ENCODE measurements at places on chromosomes 16 and 17.

DNA sequence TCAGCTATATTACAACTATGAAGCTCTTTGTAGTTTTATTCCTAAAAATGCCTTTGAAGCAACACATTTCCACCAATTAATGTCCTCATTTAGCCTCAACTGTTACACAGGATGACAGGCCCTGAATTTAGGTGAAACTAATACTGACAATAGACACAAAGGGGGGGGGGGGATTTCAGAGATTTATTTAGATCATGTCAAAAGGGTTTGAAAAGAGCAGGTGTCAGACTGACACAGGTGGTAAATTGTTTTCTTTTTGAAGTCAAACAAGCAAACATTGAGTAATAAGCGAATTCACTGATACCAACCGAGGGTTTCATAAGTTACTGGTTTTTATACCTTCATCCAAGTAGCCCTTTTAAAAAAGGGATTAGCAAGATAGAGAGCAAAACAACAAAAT lies 40.8 kb downstream of the KANSL1 start:
- DNase-seq, result no peak

- DNase-seq, result no peak
Observed at GRCh38 chr17:48634493-48635208, 8.5 kb upstream of the HOXB9 start.

DNA sequence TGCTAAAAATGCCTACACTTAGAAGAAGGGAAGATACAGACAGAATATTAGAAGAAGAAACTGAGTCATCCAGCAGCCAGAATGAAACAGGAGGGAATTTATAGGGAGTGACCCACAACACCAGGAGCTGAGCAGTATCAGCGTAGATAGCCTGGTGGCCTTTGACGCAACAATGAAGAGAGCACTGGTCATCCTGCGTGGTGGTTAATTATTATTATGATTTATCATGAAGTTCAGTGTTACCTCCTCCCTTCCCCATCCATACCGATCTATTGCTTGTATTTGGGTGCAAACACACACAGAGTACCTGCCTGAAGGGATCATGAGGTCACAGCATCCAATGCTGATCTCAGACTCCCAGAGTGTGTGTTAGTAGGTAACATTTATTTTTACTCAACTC lies 38.5 kb downstream of the ERCC4 start:
- DNase-seq, result no peak

GRCh38 chr17:34723875-34724274 lies 144.5 kb downstream of the TMEM132E start:
- DNase-seq, result no peak

- no peak for DNase-seq
Observed at GRCh38 chr16:55909876-55910275, 34.7 kb upstream of the CES5A start.

GRCh38 chr16:51382211-51382610 lies 231.1 kb upstream of the SALL1 start:
- no peak for DNase-seq

- peak; percentile 89 for DNase-seq
Observed at GRCh38 chr17:38605841-38606645, at the start of gene SRCIN1. Gene SRCIN1, minus strand, starts transcription at chr17:38605952. Its CDS starts 247 bp downstream, at chr17:38605705.

- DNase-seq, result peak; percentile 68
Observed at GRCh38 chr16:47979164-47979520, 176.7 kb downstream of the ABCC12 start.

DNA sequence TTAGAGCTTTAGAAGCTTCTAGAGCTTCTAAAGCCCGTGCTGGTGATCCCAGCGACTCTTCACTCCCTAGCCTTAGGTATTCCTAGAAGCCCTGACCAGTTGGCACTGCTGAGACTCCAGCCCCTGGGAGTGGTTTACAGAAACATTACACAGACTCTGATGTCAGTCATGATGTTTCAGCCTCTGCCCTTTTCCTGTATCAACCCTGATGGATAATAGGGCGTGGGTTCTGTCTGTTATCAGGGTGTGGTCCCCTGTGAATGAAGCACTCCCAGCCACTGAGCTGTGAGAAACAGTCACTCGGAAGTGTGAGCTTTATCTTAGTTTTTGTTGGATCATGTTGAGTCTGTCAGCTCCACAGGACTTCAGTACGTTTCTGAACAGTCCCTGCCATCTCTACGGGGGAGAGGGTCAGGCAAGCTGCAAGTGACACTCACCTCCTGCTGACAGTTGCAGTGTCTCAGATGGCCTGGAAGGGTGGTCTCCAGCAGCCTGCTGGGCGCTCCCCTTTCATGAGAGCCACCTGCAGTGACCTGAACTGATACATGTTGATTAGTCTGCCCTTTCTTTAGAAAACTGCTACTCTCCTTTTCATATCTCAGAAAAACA lies 12.8 kb downstream of the GOSR2 start:
- no peak for DNase-seq

- no peak for DNase-seq
Observed at GRCh38 chr16:12703935-12704334, 99.8 kb downstream of the CPPED1 start.

GRCh38 chr16:80023865-80024264 lies 423.3 kb upstream of the MAF start:
- no peak for DNase-seq

- DNase-seq, result peak; percentile 56
Observed at GRCh38 chr17:80284631-80285030, 24.0 kb downstream of the RNF213 start.

DNA sequence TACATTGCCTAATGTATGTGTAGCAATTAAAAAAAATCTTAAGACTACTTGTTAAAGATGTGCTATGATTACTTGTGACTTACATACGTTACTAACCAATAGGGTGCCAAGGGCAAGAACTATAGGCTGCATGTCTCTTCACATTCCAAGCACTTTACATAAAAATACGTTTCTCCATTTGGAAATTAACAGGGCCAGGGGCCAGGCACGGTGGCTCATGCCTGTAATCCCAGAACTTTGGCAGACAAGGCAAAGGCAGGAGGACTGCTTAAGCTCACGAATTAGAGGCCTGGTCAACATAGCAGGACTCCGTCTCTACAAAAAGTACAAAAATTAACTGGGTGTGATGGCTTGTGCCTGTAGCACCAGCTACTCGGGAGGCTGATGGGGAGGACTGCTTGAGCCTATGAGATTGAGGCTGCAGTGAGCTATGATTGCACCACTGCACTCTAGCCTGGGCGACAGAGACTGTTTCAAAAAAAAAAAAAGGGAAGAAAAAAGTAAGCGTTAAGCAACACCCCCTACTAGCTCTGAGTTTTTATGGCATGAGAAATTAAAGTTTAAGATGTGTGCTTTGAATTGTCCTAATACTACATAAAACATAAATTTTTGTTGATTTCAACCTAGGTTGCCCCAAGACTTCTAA lies 12.3 kb downstream of the PSMD12 start:
- DNase-seq, result no peak

DNA sequence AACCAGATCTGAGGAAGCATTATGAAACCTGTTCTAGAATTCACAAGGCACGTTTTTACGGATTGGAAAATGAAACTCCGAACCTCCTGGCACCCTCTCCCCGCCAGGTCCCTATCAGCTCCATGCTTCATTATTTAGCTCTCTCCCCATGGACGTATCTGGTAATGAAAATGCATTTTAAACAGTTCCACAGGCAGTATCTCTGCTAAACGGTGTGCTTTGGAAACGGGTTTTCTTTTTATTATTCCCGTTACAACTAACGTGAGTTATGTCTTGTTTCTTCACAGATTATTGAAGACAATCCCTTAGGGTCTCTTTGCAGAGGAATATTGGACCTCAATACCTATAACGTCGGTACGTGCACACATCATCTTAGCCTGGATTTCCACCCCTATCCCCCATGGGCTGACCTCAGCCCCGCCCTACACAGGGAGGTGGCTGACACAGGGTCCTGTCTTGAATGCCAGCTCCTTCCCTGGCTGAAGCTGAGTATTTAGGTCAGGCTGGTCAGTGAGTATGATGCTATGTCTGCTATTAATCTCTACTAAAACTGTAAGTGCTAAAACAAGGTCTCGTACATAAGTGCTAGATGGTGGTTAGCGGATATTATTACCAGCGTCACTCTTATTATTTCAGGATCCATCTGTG lies 82.9 kb downstream of the SDR42E1 start:
- no peak for DNase-seq

GRCh38 chr17:36679815-36680467 lies 78.6 kb downstream of the MRM1 start:
- DNase-seq, result no peak

DNA sequence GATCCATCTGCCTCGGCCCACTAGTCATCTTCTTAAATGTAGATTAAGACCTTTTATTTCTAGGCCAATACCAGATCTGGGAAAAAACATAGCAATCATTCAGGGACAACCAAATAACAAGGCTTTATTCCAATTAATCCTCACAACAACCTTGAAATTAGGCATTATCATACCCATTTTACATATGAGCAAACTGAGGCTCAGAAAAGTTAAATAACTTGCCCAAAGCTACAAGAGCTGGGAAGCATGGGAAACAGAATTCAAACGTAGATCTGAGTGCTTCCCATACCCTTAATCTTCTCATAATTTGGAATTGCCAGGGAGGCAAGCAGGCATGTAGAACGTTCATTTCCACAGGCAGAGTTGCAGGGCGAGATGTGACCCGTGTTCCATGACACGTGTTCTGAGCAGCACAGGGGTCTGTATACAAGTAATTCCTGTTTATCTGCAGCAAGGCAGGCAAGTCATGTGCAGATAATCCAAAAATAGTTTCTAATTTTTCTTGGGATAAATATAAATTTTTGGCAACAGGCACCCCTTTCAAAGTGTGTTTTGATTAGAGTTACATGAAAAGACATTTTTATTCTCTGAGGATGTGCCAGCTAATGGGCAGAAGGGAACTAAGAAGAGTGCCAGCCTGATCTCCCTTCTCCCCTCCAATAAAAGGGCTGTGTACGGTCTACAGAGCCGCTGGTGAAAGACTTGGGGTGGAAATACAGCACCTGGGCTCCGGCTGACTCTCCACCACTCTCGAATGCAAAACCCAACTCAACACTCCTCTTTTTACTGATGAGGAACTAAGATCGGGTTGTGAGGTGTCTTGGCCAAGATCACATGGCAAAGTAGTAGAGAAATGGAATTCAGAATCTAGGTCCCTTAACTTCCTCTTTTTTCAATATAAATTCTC lies 27.7 kb upstream of the MYOCD start:
- no peak for DNase-seq

- DNase-seq, result no peak
Observed at GRCh38 chr16:73006026-73006425, 41.9 kb downstream of the ZFHX3 start.

DNA sequence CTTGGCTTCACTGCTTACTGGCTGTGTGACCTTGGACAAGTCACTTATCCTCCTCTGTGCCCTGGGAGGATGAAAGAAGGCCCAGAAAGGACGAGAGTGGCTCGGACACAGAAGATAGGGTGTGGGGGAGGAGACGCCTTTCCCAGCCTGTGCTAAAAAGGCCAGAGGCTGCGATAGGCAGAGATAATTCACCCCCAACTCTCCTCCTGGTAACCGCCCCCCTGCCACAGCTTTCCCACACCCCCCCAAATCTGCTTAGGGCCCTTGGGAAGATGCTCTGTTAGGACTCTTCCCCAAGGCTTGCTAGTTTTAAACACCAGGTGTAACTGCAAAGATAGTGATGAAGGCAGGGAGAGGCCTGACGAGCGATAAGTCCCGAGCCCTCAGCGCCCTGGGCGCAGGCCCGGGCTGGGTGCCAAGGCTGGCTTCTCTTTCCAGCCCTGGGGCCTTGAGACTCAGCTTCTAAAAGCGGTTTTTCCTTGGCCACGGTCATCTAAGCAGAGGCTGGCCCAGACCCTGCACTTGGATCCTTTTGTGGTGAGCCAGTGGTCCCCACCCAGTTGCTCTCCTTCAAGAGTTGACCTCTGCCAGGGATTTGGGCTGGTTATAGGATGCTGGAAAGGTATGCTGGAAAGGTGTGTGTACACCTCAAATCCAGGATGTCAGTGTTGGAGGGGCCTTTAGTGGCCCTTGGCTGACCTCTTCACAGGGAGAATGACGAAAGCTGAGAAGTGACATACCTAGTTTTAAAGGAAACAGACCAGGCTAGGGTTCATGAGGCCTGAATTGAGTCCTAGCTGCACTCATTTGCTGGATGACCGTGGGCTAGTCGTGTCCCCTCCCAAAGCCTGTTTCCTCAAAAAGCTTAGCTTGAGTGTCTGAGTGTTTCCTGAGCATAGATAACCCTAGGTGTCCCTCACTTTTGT lies 3.4 kb upstream of the PPP1R9B start:
- DNase-seq, result no peak

DNA sequence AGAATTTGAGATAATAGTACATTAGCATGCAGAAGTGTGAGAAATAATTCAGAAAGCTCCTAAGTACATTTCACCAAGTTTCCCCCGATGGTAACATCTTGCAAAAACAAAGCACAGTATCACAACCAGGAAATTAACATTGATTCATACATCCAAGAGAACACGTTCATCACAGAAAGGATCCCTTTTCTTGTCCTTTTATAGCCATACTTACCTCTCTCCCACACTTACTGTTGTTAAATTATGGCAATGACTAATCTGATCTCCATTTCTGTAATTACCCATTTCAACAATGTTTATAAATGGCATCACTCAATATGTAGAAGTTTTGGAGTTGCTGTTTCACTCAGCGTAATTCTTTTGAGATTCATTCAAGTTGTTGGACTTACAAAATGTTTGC lies 1260.0 kb downstream of the CDH8 start:
- no peak for DNase-seq

- peak; percentile 70 for DNase-seq
Observed at GRCh38 chr17:7313088-7313889, 1.9 kb downstream of the GPS2 start.

- DNase-seq, result no peak
Observed at GRCh38 chr17:66468241-66469087, 166.1 kb downstream of the PRKCA start.

DNA sequence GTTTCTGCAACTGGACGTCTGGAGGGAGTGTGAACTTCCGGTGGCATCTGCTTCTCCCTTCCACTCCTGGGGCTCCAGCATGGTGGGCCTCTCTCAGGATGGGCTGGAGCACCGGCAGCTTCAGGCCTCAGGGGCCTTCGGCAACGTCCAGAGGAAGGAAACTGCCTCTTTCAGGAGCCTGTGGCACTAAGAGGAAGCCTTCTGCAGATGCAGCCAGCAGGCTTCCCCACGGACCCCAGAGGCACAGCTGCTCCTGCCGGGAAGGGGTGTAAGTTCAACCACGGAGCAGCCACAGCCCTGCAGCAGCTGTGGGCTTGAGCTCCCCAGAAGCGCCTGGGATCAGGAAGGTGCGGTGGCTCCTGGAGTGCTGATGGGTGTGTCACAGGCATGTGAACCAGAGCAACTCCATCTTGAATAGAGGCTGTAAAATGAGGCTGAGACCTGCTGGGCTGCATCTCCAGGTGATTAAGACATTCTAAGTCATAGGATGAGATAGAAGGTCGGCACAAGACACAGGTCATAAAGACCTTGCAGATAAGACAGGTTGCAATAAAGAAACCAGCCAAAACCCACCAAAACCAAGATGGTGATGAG lies 50.8 kb upstream of the KLHDC4 start:
- DNase-seq, result no peak

Measured in NCI-H82 (cell line).